CD4-positive, alpha-beta T cell (primary cell): ENCODE measurements at places on chromosomes 12 and 14.

DNA sequence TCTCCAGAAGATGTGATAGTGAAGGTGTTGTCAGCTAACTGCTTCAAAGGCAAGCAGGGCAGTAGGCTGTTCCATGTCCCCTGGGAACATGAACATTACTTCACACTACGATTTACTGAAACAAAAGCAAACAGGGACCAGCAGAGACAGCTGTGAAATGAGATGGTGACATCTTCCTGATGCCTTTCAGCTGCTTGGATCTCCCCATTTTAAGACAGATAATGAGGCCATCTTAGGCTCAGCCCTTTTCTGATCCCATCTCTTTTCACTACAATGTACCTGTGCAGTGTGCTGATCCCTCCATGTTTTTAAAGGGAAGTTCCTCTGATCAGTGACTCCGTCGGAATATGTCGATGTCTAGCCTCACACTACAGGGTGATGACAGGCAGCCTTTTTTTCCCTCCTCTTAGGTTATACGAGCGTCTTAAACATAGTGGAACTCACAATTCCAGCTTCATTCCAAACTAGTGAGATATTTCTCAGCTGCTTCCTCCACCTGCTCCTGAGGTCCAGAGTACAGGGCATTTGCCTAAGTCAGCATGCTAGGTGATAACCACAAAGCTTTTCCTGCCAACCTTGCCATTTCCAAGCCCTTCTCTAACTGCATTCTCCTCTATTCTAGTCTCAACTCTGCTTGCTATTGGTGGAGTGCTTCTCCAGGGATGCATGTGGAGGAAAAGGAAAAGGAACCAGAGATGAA lies 87.6 kb upstream of the EGLN3 start:
- peaks cover 34% of the 10 kb centered on the region for H3K4me1 ChIP-seq
- H3K27ac ChIP-seq, result no peak overlapping the region
- H3K27me3 ChIP-seq, result no peaks in the 10 kb centered on the region
- no peaks in the 10 kb centered on the region for H3K36me3 ChIP-seq
- no peak for DNase-seq

GRCh38 chr12:51924551-51925319 lies 17.4 kb downstream of the ACVRL1 start:
- no peak overlapping the region for H3K27ac ChIP-seq
- H3K36me3 ChIP-seq, result no peaks in the 10 kb centered on the region
- H3K4me1 ChIP-seq, result peaks cover 12% of the 10 kb centered on the region
- no peaks in the 10 kb centered on the region for H3K27me3 ChIP-seq
- H3K4me3 ChIP-seq, result no peak overlapping the region
- DNase-seq, result no peak

GRCh38 chr14:76546426-76547221 lies 170.7 kb downstream of the ESRRB start:
- no peak overlapping the region for H3K27ac ChIP-seq
- H3K4me3 ChIP-seq, result no peak overlapping the region
- H3K36me3 ChIP-seq, result no peaks in the 10 kb centered on the region
- no peaks in the 10 kb centered on the region for H3K4me1 ChIP-seq

DNA sequence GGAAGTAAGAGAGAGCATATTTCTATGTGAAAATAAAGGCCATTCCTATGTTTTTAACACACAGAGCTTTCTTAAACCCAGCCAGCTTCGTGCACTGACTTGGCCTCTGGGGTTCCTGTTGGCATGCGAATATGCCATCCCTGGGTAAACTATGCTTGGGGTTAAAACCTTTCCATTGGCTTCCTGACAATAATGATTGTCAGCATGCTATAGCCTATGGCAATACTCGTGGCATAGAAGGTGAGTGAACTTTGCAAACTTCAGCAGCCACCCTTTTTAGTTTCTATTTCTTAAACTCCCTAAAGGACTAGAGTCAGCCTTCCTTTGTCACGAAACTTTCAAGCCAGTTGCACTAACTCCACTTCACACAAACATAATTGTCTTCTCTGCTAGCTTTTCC lies 148.4 kb upstream of the RGS6 start:
- no peak overlapping the region for H3K27ac ChIP-seq
- no peak overlapping the region for H3K4me3 ChIP-seq
- no peak for DNase-seq
- no peaks in the 10 kb centered on the region for H3K27me3 ChIP-seq
- no peaks in the 10 kb centered on the region for H3K36me3 ChIP-seq

- no peaks in the 10 kb centered on the region for H3K27me3 ChIP-seq
- H3K4me1 ChIP-seq, result peaks cover 51% of the 10 kb centered on the region
- no peak overlapping the region for H3K27ac ChIP-seq
- H3K36me3 ChIP-seq, result peaks cover 5% of the 10 kb centered on the region
Measured at GRCh38 chr14:69685716-69686115, 74.3 kb downstream of the SUSD6 start.
